ENCODE measurements at places on chromosomes 7 and 10.

- no peak overlapping the region for H3K27ac ChIP-seq
- peaks cover 4% of the 10 kb centered on the region for H3K27me3 ChIP-seq
- DNase-seq, result no peak
- H3K36me3 ChIP-seq, result no peaks in the 10 kb centered on the region
These were observed 251.9 kb upstream of the PTER start for GRCh38 chr10:16184906-16185305.

GRCh38 chr10:123529146-123529760 is 136.9 kb upstream of the GPR26 start:
- H3K4me3 ChIP-seq, result no peak overlapping the region
- no peak overlapping the region for H3K27ac ChIP-seq
- H3K27me3 ChIP-seq, result peaks cover 13% of the 10 kb centered on the region
- no peak for DNase-seq
- H3K4me1 ChIP-seq, result no peaks in the 10 kb centered on the region

DNA sequence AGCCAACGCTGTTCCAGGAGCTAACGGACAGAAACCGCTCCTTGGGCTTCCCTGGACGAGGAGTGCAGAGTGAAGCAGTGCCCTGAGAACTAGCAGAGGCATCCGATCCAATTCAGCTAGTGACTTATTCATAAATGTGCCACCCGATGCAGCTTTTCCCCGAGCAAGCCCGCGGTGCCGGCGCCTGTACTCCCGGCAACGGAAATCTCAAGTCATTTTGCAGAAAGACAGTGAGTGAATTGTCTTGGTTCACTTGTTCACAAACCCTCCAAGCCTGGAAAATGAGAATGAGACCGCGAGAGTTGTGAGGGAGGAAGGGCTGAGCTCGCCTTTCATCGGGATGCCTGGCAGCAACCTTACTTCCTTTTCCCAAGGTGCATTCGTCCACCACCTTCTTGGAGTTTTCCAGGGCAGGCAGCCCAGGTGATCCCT is 87.5 kb downstream of the COBL start:
- no peaks in the 10 kb centered on the region for H3K4me1 ChIP-seq
- H3K27ac ChIP-seq, result no peak overlapping the region
- no peaks in the 10 kb centered on the region for H3K36me3 ChIP-seq
- peaks cover 8% of the 10 kb centered on the region for H3K27me3 ChIP-seq

DNA sequence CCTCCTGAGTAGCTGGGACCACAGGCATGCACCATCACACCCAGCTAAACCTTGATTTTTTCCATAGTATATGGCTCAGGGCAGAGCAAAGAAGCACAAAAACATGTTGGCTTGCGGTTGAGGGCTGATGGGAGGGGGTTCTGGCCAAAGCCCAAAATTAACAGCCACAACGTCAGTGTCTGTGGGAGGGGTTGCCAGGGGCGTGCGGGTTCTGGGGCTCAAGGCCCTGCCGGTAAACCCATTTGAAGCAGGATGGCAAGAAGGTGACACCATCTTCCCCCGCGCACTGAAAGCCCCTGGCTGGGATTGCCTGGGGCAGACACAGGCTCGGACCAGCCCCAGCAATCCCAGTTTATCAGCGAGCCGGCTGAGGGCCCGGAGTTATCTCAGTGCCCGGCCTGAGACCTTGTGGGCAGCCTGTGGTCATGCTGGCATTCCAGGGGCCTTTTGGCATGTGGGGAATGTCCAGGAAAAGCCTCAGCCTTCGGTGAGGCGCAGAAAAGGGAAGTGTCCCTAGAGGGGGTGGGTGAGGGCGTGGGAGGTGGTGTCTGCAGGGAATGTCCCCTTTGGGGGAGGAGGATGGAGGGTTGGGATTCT is 167.7 kb upstream of the TNRC18 start:
- H3K4me3 ChIP-seq, result no peak overlapping the region
- peaks cover 19% of the 10 kb centered on the region for H3K4me1 ChIP-seq
- H3K36me3 ChIP-seq, result no peaks in the 10 kb centered on the region
- peaks cover 14% of the 10 kb centered on the region for H3K27me3 ChIP-seq

GRCh38 chr7:43487731-43488073 is 95.2 kb upstream of the STK17A start:
- H3K4me1 ChIP-seq, result no peaks in the 10 kb centered on the region
- no peaks in the 10 kb centered on the region for H3K36me3 ChIP-seq
- no peak overlapping the region for H3K4me3 ChIP-seq
- no peak for DNase-seq
